Daoy (cell line): ENCODE measurements at places on chromosomes 7 and 10. TPM values are rescaled to one million over a fixed set of nuclear protein-coding genes. Genes with fewer than 3 reads are reported as not detected.

Gene MSMB
- total RNA-seq, result not detected in 2 replicates

Gene TBXAS1
- 4.5 and 6.3 TPM in 2 replicates for total RNA-seq

Gene PRR15
- total RNA-seq, result 2.3 and 3.5 TPM in 2 replicates

Gene CALHM2
- 1.9 and 3.8 TPM in 2 replicates for total RNA-seq

Gene GIMAP7
- not detected in 2 replicates for total RNA-seq

GRCh38 chr7:137005873-137006272, 137.4 kb downstream of the CHRM2 start:
- DNase-seq, result no peak

- DNase-seq, result peak; percentile 80
Measured at GRCh38 chr7:38673795-38674194, 42.6 kb upstream of the AMPH start.

DNA sequence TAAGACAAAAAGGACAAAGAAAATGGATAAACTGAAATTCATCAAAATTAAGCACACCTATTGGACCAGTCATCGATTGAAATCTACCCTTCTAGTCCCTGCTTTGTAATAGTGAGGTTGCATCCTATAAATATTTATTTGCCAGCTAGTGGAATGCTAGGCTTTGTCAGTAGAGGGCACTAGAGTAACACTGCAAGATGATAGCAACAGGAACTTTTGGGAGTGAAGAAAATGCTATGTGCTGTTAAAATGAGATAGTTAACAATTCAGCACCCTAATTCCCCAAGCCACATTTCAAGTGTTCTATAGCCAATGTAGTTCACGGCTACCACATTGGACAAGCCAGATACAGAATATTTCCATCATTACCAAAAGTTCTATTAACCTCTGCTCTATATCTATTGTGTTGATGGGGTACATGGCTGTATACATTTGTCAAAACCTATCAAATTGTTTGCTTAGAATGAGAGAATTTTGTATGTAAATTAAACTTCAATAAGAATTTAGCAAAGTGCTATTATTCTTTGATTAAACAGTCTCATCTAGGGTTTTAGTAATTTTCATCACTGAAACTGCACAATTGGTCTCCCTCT, 69.8 kb downstream of the LSMEM1 start:
- DNase-seq, result peak; percentile 70

- DNase-seq, result no peak
Measured at GRCh38 chr7:80806663-80807062, 112.2 kb downstream of the SEMA3C start.

- no peak for DNase-seq
Measured at GRCh38 chr7:149074116-149074885, 16.2 kb downstream of the ZNF786 start.

DNA sequence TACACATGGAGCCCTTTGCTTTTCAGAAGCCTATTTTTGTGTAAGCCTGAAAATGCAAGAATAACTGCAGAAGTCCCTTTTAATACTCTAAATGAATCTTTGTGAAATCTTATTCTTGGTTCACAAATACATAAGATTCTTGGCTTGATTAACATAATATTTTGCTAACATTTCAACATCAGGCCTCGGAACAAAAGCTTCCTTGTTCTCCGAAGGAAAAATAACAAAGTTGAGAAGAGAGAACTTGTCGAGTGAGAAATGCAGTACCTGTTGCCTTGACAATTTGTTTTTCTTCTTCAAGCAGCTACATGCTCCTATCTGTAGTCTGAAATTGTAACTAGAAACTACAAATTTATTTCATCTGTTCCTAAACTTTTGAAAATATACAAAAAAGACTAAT, 8.5 kb downstream of the NT5C2 start:
- no peak for DNase-seq

- DNase-seq, result no peak
Measured at GRCh38 chr7:81788246-81788645, 18.4 kb upstream of the HGF start.

DNA sequence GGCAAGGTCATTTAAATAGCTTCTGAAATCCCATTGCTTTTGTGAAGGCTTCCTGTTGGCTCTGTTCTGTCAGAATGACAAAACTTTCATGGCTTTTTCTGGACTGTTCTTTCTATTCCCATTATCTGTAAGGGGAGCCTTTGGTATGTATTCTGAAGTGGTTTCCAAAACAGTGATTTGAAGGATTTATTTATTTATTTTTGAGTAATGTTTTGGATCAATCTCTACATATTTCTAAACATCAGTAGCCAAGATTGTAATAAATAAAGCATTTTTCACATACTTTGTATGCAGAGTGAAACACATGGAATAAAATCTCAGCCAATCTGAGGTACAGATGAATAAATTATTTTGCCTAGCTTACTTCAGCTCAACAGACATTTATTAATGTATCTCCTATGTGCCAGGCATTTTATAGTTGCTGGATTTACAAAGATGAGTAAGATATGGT, 121.1 kb downstream of the BBS9 start:
- no peak for DNase-seq

DNA sequence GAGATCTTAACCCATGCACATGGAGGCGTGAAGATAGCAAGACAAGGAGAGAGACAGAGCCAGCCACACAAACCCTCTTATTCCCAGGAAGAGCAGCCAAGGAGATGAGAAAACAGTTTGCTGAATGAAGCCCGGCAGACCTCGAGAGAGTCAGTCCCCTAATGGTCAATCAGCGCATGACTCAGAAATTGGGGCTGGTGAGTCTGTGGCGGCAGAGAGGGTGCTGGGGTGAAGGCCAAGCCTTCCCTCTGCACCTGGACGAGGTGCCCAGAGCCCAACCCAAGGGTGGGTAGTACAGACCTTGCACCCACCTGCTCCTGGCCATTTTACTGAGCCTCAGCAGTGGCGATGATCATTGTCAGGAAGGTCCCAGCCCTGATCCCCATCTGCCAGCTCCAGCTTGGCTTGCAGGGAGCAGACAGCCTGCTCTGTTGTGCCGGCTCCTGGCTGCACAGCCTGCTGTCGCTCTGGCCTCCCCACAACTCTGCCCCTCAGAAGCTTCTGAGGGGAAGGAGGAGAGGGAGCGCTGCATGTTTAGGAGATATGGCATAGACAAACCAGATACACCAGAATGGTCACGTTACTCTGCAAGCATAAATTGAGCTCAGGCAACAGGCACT, 256.6 kb downstream of the RPS24 start:
- DNase-seq, result no peak

DNA sequence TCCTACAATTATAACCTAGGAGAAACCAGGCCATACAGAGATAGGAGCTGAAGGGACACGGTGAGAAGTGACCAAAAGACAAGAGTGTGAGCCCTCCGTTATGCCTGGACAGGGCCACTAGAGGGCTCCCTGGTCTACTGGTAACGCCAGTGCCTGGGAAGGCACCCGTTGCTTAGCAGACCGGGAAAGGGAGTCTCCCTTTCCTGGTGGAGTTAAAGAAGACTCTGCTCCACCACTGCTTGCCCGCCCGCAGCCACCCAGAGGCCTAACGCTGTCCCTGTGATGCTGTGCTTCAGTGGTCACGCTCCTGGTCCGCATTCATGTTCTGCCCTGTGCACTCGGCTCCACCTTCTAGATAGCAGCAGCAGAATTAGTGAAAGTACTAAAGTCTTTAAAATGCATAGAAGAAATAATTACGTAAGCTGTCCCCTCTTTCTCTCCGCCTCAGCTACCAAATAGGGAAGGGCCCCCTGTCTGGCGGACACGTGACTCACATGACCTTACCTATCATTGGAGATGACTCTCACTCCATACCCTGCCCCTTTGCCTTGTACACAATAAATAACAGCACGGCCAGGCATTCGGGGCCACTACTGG, 34.8 kb downstream of the GRID2IP start:
- DNase-seq, result peak; percentile 79

- no peak for DNase-seq
Measured at GRCh38 chr10:78846760-78847159, 222.0 kb upstream of the ZMIZ1 start.

DNA sequence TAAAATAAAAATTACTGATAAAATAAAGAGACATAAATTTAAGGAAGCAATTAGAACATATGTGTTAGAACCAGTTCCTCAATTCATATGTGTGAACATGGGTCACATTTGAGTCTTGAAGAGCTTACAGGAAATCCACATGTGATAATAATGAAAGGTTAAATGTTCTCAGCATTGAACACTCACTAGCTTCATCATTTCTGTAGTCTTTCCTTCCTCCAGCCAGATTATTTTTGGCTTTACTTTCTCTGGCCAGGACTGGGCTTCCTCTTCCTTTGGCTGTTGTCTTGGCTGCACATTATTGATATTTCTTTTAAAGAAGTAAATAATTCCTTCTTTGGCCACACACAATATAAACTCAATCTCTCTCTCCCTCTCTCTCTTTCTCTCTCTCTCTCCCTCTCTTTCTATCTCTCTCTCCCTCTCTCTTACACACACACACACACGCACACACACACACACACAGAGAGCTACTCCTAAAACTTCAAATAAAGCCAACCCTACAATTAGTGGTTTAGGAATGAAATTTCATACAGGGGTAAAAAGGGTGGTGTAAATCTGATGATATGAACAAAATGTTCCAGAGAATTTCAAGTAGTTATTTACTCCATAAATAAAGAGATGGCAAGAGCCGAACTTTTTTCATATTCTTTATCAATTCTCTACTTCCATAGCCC, 171.2 kb downstream of the REEP3 start:
- DNase-seq, result no peak

GRCh38 chr7:134073276-134073675, 53.9 kb upstream of the LRGUK start:
- no peak for DNase-seq

GRCh38 chr10:93458821-93459257, 23.3 kb downstream of the MYOF start:
- peak; percentile 98 for DNase-seq
